Dorsolateral prefrontal cortex (tissue), 122 donors: ENCODE measurements at places on chromosomes 1 and 21.

- DNase-seq: no peak
These were observed 718.6 kb downstream of the AMY1C start for GRCh38 chr1:104468282-104468681.

DNA sequence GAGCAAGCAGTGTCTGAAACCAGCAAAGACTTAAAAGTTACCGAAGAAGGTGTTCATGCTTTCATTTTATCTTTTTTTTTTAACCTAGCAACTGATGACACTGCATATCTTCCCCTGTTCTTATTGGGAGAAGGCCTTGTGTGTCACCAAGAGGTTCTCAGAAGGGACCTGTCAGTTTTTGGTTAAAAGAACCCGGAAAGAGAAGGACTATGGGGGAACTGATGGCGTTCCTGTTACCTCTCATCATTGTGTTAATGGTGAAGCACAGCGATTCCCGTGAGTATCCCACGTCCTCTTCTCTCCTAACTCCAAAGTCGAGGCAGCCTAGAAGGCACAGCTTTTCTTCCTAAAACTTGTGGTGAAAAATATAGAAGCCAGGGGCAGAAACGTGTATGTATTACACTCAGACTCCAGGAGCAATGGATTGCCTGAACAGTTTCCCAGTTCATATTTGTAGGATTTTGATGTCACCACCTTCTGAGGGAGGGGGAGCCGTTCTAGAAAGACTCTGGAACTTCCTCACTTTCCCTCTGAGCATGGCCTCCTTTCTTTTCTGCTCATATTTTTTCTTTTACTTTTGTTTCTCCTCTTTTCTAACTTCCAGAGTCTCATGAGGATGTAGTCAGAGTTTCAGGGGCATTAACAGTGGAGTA lies at the start of gene MR1:
MR1 (plus strand) TSS at position 185 of the 653 bp plus-strand sequence; CDS start at position 210, 25 bp downstream.
- DNase-seq: no peak

- DNase-seq: no peak
These were observed 21.4 kb upstream of the PTPRC start for GRCh38 chr1:198617406-198617805.

DNA sequence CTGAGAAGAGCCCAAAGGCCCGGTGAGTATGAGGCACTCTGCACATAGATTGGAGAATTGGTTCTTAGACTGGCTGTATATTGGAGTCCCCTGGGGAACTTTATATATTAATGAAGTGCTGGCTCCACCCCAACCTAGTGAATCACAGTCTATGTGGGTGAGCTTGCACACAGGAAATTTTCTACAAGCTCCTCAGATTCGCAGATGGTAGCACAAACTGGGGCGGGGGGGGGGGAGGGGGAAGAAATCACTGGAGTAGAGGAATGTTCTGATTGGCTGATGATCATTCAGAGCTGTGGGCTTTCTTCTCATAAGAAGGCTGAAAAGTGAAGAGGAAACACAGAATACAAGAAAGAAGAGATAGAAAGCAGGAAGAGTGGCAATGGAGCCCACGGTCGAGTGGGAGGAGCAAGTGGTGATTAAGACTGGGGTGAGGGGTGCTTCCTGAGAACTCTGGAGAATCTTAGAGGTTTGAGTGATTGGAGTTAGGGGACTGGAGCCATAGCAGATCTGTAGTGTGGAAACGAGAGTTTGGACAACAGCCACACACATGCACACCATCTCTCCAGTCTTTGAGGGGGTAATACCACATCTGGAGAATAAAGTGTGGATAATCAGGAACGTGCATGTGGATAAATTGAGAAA lies 465.9 kb upstream of the DAB1 start:
- no peak for DNase-seq

GRCh38 chr21:42266971-42267556 lies 48.1 kb downstream of the ABCG1 start:
- DNase-seq: no peak

DNA sequence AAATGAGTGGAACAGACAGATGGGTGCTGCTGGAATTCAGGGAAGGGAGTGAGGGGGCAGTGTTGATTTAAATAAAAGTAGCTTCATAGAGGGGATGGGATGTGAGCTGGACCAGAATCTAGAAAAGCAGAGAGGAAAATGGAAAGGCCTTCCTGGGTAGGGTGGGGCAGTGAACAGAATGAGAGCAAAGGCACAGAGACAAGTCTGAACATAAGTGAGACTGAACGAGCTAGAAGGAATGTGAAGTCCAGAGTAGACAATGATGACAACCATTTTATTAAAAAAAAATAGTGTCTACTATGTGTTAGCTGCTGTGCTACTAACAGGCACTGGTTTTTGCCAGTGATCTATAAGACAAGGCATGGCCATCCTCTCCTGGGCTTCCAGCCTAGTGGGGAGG lies 36.0 kb downstream of the ELK4 start:
- DNase-seq: no peak

- DNase-seq: no peak
These were observed 1.0 kb downstream of the DNAJB4 start for GRCh38 chr1:78005755-78006154.

DNA sequence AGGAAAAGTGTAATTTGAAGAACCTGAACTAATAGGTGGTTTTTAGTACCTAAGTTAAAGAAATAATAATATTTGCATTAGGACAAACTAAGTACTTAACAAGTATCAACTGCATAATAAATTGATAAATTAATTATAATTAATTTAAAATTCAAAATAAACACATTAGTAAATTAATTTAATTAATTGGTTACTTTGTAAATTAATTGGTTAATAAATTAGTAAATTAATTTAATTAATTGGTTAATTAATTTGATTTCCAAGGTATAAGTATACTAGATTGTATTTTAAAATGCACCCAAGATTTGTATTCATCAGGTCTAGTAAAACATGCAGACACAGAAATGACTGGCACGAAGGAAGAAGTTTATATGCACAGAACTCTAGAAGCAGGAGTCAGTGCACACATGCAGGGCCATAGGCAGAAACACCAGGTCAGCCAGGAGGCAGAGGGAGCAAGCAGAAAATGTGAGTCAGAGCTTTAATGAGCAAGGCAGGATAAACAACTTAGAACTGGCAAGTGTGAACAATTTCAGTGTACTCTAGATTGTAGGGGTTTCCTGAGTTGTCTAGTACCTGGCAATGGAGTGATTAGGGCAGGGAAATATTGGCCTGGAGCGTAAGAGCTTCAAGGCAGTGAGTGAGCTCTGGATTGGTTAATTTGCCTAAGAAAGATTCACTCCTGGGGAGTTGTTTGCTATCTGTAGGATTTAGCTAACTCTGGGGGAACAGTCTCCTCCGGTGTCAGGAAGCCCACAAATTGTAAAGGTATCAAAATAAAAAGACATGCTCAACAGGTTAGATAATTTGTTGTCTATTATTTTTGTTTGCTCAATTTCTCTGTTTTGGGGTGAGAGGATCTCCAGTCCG lies 665.7 kb downstream of the MRPL39 start:
- DNase-seq: no peak

DNA sequence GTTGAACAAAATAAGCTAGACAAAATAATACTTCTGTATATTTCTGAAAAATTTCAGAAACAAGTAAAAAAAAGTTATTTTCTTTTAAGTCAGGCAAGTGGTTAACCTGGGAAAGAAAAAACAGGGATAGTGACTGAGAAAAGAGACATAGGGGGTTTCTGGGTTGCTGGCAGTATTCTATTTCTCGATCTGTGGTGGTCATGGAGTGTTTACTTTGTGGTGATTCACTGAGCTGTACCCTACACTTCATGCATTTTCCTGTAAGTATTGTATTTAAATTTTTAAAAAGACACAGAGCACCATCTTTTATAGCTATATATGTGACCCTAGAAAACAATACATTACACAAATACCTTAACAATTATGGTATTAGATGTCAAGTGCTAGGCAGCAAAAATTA lies 58.2 kb downstream of the ZNF644 start:
- no peak for DNase-seq

GRCh38 chr1:240602189-240602588 lies 9.8 kb downstream of the GREM2 start:
- no peak for DNase-seq

- DNase-seq: no peak
These were observed 60.6 kb downstream of the WNT9A start for GRCh38 chr1:227886993-227887696.

DNA sequence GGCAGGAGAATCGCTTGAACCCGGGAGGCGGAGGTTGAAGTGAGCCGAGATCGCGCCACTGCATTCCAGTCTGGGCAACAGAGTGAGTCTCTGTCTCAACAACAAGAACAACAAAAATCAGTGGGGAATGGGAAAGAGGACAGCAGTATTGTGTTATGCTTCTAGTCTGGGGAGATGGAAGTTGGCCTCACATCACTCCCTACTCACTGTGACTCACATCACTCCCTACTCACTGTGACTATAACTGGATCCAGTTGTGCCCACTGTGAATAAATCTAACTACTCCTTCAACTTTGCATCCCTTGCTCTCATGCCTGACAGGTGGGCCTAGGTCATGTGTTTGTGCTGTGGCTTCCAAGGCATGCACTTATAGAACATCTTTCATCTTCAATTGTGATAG lies 285.4 kb upstream of the USP24 start:
- DNase-seq: no peak

- DNase-seq: no peak
These were observed 31.6 kb upstream of the KIF1B start for GRCh38 chr1:10178597-10179405.

- DNase-seq: no peak
These were observed 12.2 kb downstream of the TOR1AIP2 start for GRCh38 chr1:179865377-179865776.

GRCh38 chr21:29307718-29308455 lies 9.2 kb downstream of the BACH1 start:
- DNase-seq: no peak

GRCh38 chr1:184255560-184255959 lies 131.3 kb upstream of the C1orf21 start:
- no peak for DNase-seq
